Inflammatory macrophage treated with lipopolysaccharide for 4 hours (primary cell): ENCODE measurements at places on chromosomes 6 and 20.

GRCh38 chr20:46974669-46975434 is 80.2 kb downstream of the EYA2 start:
- no peak for DNase-seq

- DNase-seq: no peak
Observed at GRCh38 chr20:14997791-14998190, 660.4 kb upstream of the FLRT3 start.

GRCh38 chr6:81098109-81098814 is 654.2 kb downstream of the TENT5A start:
- DNase-seq: no peak

DNA sequence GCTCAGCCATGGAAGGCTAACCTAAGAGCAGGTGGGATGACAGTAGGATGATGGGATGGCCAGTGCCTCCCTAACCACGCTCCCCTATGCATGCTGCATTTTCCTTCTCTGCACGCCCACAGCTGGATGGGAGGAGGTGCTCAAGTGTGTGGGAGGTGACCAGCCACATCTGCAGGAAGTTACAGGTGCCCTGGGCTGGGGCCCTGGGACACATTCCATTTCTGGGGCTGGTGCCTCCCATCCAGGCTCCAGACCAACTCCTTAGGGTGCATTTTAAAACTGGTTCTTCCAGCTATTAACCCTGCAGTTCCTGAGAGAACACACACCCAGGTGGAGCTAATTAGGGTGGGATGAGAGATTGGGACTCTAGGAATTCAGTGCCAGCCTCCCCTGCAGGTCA is 135.3 kb upstream of the ARMC2 start:
- DNase-seq: no peak

- peak; percentile 31 for DNase-seq
Observed at GRCh38 chr20:44596876-44597275, 14.5 kb downstream of the PKIG start.

- no peak for DNase-seq
Observed at GRCh38 chr20:47724396-47724795, 60.9 kb downstream of the SULF2 start.

DNA sequence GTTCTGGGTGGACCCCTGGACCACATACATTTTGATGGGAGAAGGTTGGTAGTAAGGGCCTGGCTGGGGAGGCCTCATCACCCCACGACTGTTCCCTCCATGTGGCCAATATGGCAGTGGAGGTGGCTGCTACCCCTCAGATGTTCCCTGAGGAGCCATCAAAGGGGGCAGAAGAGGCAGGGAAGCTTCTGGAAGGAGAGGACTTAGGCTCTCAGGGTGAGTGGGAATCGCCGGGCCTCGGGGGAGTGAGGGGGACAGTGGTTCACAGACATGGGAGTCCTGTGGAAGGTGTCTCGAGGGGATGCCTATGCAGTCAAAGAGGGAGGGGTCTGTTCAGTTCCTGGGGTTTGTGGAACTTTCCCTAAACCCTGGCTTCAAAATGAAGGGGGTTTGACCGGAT is 32.9 kb upstream of the FRMD1 start:
- DNase-seq: no peak

- no peak for DNase-seq
Observed at GRCh38 chr20:38970302-38970701, 8.2 kb downstream of the DHX35 start.

DNA sequence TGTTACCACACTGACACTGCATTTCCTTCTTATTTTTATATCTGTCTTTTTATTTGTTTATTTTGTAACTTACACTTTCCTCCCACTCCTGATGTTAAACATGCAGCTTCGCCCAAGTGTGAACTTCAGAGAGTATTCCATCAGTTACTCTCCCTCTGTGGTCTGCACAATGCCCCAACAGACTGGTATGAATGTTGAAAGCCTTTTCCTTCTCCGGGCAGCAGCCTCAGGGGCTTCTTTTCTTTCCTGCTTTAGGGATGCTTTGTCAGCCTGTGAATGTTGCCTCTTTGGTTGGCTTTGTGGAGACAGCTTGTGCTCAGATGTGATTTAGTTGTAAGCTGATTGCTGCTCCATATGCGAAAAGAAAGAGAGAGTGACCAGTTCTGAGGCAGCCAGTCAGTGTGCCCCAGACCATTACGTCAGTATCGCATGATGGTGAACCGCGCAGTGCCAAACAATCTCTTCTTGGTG is 44.0 kb downstream of the SMPDL3A start:
- no peak for DNase-seq

GRCh38 chr20:47189060-47189459 is 167.4 kb downstream of the ZMYND8 start:
- DNase-seq: no peak

DNA sequence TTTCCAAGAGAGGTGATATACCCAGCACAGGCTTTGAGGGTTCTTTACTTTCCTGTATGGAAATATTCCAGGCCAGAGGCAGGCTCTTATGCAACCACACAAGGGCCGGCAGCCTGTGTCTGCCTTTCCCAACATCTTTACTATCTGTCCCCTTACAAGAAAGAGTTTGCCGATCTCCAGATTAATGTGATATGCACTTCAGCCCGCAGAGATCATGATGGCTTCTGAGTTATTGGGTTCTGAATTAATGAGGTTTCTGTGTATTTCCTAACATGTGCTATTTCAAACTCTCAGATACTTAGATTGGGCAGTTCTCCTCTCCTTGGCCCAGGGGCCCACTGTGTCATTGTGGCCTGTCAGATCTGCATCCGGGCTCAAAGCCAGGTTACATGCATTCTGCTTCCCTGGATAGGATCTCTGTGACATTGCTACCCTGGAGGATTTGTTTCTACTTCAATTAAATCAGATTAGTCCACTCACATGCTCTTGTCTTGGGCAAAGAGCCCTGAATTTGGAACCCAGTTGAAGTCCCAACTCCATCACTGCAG is 56.6 kb downstream of the TGM2 start:
- DNase-seq: no peak

GRCh38 chr20:13231031-13231752 is 10.1 kb downstream of the ISM1 start:
- peak; percentile 8 for DNase-seq

DNA sequence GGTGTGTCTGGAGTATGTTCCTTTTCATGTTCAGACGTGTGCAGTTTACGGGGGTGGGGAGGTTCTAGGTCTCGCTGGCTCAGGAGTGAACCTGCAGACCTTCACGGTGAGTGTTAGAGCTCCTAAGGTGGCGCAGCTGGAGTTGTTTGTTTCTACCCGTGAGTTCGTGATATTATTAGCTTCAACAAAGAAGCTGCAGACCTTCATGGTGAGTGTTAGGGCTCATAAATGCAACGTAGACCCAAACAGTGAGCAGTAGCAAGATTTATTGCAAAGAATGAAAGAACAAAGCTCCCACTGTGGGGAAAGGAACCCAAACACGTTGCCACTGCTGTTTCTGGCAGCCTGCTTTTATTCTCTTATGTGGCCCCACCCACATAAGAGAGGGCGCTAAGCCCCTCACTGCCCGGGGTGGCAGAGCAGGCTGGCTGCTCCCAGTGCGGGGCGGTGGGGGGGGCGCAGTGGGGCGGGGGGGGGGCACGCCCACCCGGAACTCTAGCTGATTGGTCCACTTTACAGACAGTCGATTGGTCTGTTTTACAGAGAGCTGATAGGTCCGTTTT is 41.3 kb upstream of the GMPR start:
- no peak for DNase-seq
